ENCODE measurements at places on chromosomes 16 and 17.

DNA sequence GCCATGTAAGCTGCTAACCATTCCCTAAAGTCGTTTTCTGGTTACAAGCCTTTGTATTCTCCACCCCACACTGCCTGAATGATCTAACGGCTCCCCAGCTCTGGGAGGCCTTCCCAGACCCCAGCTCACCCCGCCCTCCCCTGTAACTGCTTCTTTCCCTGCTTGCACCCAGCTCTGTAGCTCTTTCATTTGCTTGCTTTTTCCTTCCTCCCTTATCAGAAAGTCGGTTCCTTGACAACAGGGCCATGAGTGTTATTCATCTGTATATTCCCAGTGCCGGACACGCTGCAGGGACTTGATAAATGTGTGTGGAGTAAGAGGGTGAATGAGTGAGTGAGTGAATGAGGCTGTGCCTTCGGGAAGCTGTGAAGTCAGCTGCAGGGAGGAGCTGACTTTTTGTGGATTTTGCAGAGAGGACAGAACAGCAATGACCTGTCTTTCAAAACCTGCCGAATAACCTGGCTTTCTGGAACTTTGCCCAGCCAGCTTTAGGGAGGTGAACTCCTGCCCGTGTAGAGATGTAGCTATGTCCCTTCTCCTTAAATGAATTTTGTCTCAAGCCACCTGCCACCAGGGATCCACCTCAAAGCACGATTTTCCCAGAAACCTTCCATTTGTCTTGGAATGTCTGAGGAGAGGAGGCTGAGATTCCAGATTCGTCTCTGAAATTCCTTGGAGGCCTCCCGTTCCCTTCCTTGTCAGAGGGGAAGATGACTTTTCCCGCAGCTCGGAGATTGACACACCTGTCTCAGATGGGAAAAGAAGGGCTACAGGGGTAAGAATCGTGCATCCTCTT lies 20.0 kb upstream of the CACNG4 start:
- no peak for DNase-seq

GRCh38 chr16:996681-997080 lies 15.1 kb downstream of the SOX8 start:
- no peak for DNase-seq

DNA sequence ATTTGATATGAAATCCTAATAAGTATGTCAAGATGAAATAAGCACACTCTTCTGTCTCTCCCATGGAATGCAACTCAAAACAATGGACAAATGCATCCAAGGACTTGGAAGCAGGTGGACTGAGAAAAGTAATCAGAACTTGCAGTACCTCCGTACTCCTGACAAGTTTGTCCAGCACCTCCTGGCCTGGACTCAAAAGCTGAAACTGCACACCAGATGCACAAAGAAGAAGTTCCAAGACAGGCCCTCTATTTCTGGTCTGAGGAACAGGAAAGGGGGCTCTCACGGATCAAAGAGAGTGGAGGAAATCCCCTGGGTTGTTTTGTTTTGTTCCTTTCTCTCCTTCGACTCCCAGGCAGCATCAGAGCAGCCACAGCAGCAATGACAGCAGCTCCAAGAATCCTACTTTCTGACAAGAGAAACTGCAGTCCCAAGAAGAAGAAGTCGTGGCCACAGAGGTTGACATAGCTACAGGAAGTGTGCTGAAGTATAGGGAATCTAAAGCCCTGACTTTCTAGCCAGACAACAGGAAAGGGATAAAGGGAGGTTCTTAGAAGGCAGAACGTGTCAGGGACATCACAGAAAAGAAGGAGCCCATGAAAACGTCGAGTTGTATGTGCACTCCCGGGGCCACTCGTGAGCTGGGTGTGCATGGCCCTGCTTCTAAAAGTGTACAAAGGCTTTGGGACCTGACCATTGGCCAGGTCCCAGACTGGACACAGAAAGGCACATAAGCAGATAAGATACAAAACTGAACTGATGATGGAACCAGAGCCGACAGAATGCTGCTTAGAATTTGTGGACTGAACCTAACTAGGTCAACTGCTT lies 29.3 kb downstream of the AKAP10 start:
- DNase-seq: no peak

- no peak for DNase-seq
These were observed 8.9 kb downstream of the TVP23A start for GRCh38 chr16:10809706-10810105.

DNA sequence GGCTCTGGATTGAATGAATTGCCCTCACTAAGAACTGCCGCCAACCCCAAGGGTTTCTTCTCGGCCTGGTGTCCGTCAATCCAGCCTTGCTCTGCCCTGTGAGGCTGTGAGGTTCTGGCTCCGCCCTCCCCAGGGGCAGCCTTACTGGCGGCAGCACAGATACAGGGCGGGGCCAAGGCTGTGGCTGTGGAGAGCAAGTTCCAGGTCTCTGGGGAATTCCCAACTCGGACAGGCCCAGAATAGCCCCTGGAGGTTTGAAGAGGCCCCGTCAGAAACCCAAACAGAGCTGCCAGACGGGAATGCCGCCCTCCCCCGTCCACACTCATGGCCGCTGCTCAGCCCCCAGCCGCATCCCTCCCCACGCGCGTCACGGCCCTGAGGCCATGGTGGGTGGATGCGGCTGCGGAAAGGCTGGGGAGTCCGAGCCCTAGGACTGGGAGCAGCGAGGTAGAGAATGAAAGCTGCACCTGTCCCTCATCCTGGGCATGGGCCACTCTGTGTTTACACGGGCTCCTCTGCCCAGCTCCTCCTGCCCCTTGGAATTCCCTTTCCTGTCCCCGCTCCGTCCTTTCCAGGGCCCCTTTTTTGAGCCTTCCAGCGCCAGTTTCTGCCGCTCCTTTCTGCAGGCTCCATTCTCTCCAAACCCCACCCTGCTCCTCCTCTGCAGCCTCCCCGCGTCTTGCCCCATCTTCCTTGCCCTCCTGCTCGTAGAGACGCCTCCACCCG lies 660 bp upstream of the PRRT2 start:
- peak; percentile 88 for DNase-seq

GRCh38 chr17:41150026-41150425 lies 401 bp upstream of the KRTAP4-5 start:
- DNase-seq: no peak

GRCh38 chr17:48296453-48296852 lies 133.6 kb downstream of the SKAP1 start:
- DNase-seq: no peak

GRCh38 chr17:71593078-71593477 lies 527.7 kb upstream of the SOX9 start:
- DNase-seq: no peak

DNA sequence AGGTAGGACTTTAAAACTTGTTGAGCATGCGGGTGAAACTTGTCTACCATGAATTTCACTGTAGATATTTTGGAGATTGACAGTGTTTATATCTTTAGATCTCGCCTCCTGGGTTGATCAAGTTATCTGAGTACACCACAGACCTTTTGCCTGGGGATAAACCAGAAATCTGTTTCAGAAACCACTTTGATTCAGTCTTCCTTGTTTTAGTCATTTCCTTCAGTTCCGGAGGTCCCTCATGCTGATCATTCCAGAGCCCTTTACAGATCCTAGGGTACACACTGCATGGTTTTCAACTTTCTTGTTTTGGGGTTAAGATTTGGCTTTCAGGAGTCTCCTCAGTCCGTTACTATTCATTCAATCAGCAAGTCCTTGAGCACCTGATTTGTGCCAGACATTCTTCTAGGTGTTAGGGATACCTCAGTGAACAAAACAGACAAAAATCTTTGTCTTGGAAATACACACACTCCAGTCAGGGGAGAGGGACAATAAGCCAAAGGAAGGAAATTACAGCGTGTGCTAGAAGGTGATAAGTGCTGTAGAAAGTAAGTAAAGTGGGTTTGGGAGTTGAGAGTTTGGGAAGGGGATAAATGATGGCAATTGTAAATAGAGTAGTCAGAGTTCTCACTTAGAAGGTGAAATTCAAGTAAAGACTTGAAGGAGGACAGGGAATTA lies 12.2 kb downstream of the NOD2 start:
- DNase-seq: no peak

- DNase-seq: no peak
These were observed 333.1 kb upstream of the XYLT1 start for GRCh38 chr16:17803625-17804410.

DNA sequence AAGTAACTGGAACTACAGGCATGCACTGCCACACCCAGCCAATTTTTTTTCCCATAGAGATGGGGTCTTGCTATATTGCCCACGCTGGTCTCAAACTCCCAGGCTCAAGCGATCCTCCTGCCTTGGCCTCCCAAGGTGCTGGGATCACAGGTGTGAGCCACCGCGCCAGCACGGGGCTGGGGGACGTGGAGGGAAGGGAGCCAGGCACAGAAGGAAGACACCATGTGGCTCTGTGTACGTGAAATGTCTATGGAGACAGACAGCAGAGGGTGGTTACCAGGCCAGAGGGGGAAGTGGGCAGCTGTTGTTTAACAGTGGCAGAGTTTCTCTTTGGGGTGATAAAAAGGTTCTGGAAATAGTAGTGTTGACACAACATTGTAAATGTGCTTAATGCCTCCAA lies 4.6 kb upstream of the PIEZO1 start:
- DNase-seq: no peak

DNA sequence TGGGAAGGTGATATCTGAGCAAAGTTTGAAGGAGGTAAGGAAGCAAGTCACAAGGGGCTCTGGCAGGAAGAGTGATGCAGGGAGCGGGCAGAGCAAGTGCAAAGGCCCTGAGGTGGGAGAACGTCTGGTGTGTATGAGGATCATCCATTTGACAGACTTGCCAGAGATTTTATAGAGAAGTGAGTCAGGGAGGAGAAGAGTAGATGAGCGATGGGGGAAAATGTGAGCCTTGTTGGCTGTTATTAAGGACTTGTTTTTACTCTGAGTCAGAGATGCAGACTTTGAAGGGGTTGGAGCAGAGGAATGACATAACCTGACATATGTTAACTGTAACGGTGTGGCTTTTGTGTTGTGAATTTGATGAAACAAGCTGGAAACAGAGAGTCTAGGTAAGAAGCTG lies 3.5 kb upstream of the CLEC10A start:
- no peak for DNase-seq

GRCh38 chr17:31488264-31488981 lies 96.9 kb downstream of the RAB11FIP4 start:
- no peak for DNase-seq
